ENCODE measurements at places on chromosomes 4 and X.

GRCh38 chr4:149065753-149066152 lies 623.5 kb upstream of the NR3C2 start:
- DNase-seq = no peak

DNA sequence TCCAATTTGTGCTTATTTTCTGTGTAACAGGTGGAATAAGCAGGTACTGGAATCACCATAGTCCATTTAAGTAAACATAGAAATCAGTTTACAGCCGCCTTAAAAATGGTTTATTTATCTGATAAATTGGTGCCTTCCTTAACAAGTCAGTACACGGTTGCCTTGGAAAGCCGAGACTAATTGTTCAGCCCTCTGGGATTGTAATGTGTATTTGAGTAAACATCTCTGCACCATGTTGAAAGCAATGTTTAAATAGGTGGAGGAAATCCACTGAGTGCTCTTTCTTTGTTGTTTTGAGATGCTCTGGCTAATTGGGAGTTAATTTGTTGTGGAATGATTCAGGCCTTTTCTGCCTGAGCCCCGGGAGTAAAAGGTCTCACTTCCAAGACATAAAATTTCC lies 45.7 kb upstream of the ADRA2C start:
- DNase-seq = no peak

- DNase-seq = no peak
These were observed 21.8 kb downstream of the SPRY1 start for GRCh38 chr4:123418351-123418931.

DNA sequence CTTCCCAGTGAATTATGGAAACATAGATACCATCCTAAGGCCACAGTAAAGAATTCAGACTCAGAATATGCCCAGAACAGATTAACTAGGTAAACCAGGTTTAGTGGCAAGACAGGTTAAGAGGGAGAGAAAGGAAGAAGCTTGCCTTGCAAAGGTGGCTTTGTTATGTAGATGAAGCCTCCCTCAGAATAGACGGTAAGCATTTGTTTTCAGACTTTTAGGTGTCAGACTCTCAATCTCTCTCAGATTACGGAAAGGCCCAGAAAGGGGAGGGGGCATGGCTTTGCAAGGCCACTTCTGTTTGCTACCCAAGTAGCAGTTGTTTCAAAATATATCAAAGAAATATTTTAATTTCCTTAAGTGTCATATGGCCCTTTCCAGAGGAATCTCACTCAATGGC lies 457.1 kb upstream of the BOD1L1 start:
- no peak for DNase-seq

- no peak for DNase-seq
These were observed 16.5 kb downstream of the HS3ST1 start for GRCh38 chr4:11412211-11412610.

- DNase-seq = no peak
These were observed 28.9 kb upstream of the GPC4 start for GRCh38 chrX:133444196-133444595.

- DNase-seq = no peak
These were observed 44.7 kb downstream of the ANXA3 start for GRCh38 chr4:78596111-78596742.

GRCh38 chrX:40358994-40359393 lies 221.8 kb upstream of the ATP6AP2 start:
- DNase-seq = no peak

GRCh38 chr4:2994917-2995316 lies 31.5 kb downstream of the GRK4 start:
- DNase-seq = no peak

DNA sequence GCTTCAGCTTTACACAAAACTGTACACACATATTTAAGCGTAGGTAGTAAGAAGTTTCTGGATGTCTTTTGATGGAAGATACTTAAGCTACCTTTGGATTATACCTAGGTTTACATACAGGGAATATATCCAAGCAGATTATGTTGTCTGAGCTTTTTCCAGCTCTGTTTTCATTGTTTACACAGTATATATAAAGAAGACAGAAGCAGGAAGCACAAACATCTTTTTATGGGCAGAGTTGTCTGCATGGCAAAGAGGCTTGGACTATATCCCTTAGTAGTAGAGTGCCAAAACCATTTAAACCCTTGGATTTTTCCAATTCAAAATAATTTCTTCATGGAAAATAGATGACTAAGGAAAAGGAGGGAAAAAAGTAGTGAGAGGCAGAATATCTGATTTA lies 329.4 kb upstream of the AGA start:
- DNase-seq = no peak

DNA sequence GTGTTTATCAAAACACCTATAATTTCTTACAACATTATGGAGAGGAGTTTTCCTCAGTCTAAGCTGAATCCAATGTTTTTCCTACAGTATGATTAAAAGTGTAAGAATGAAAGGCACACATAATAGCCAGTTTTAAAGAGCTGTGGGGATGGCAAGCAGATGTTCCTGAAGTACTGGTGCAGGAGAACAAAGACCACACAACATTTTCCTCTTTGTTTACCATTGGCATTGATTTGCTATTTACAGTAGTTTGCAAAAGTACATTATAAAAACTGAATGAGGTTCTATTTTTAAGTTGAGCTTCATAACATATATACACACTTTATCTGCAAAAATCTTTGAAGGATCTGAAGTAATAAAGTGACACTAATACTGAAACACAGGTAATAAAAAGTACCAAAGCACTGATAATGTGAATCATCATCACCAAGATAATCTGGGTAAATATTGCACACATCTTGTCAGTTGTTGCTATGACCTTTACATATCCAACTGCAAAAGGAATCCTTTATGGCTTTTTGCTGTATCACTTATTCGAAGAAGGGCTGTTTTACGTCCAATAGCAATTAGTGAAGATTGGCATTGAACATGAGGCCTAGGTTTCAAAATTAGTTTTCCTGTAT lies 22.5 kb downstream of the TCEAL1 start:
- DNase-seq = no peak

DNA sequence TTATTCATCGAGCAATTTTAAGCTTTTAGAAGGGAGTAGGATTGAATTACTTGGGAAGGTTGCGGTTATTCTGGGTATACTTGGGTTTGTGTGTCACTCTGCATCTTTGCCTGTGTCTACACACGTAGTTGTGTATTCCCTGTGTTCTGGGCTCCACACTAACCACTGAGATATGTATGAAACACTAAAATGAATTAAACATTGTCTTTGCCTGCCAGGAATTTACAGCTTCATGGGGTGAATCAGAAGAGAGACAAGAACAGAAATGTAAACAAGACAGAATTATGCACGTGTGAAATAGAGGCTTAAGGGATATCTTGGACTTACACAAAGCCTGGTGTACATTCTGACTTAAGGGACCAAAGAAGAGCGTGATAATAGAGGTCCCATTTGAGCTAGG lies 228.5 kb downstream of the AFF2 start:
- no peak for DNase-seq
